ENCODE measurements at places on chromosomes 13 and 19.
A peak's percentile ranks its signal among the peaks of the same experiment; 100 is the strongest.

DNA sequence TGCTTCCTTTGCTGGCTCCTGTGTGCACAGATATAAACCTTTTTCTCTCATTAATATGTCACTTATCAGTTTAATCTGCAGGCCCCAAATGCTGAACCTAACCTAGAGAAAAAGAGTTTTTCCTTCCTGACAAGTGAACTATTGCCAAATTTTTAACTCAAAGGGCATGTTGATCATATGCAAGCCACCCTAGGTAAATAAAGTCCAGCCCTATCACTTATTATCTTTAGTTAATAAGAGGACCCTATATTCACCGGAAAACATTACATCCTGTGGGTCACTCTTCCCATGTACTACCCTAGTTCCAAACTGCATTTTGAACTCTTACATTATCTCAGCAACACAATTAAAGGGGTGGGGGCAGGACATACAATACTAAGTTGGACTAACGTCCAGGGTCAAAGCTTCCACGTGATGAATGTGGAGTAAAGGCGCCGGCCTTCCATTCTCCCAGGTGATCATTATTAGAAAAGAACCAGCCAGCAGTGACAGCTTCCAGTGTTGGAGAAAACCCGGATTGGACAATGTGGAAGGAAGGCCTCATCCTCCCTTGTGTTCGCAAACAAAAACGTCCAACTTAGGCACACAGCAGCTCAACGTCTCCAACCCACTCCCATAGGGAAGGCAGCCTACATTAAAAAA is 86.6 kb downstream of the STK24 start:
- no peak for DNase-seq
- H3K4me3 ChIP-seq: peak overlapping the region; percentile 66
- peaks cover 93% of the 10 kb centered on the region for H3K4me1 ChIP-seq

DNA sequence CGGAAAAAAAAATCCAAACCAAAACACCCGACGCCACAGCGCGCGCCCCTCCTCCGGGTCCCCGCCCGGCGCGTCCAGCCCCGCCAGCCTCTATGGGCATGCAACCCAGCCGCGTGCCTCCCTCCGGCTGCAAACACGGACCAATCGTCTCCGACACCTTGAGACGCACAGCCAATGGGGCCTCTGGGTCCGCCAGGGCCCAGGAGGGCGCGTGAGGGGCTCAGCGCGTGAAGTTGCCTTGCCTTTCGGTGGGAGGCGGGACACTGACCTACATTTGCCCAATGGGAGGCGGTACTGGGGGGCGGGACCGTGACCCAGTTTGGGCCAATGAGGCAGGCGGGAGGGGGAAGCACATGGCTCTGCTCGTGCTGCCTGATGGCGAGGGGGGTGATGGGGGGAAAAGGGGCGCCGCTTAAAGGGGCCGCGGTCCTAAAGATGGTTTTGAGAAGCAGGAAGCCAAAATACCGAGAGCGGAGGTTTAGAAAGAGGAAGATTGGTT is 319 bp upstream of the DBP start:
- H3K27ac ChIP-seq: peak overlapping the region; percentile 97
- H3K4me3 ChIP-seq: peak overlapping the region; percentile 92
- H3K4me1 ChIP-seq: peaks cover 56% of the 10 kb centered on the region
- DNase-seq: peak; percentile 97
- H3K27me3 ChIP-seq: peaks cover 7% of the 10 kb centered on the region

GRCh38 chr13:57846600-57847173 is 215.1 kb downstream of the PCDH17 start:
- H3K36me3 ChIP-seq: peaks cover 13% of the 10 kb centered on the region
- peak overlapping the region; percentile 19 for H3K27ac ChIP-seq
- no peaks in the 10 kb centered on the region for H3K27me3 ChIP-seq
- H3K4me3 ChIP-seq: no peak overlapping the region
- H3K4me1 ChIP-seq: no peaks in the 10 kb centered on the region

DNA sequence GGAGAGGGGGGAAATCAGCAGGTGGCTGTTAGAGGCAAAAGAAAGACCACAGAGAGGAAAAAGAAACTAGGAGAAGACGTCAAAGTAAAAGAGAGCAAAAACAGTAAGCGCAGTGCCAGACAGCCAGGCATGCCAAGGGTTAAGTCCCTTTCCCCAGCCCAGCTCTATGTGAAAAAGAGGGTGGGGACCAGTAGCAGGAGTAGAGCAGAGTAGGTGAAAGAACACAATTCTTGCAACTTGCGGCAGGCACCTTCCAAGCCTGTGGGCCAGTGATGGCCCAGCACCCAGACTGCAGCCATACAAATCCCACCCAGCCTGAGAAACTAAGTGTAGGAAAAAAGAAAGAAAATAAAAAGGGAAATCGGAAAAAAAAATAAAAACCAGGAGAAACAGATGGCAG is 64.2 kb upstream of the ZNF85 start:
- H3K4me1 ChIP-seq: no peaks in the 10 kb centered on the region
- DNase-seq: no peak
- H3K27ac ChIP-seq: no peak overlapping the region
- no peak overlapping the region for H3K4me3 ChIP-seq
- no peaks in the 10 kb centered on the region for H3K36me3 ChIP-seq
- H3K27me3 ChIP-seq: no peaks in the 10 kb centered on the region

DNA sequence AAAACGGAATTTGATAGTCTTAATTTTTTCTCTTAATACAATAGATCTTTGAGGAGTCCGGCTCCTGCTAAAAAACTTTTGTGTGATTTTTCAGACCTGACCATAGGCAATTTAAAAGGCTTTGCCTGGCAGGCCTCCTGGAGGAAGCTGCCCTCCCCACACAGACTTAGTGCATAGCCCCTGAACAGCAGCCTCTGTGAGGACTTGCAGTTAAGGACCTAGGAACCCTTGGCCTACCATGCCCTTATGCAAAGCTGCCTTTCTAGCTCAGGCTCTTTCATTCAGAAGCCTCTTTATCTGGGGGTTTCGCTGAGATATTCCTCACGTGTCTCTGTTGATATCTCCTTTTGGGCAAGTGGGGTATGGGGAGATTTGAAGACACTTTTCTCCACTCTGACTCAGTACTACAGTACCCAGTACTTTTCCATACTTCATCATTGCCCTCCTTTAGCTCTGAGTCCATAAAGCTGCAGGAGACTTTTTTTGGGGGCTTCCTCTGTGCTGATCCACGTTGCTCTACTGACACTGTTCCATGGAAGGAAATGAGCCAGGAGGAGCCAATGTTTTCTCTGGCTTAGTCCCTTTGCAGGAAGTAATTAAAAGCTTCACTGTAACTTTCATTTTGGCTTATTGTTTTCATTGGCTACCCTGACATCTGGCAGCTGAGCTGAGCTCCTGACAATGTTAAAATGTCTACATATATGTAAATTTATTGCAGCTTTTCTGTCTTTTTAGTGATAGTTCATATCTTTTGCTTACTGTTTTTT is 283.1 kb downstream of the TDRD3 start:
- H3K27ac ChIP-seq: no peak overlapping the region
- peaks cover 3% of the 10 kb centered on the region for H3K27me3 ChIP-seq
- no peaks in the 10 kb centered on the region for H3K4me1 ChIP-seq
- no peak overlapping the region for H3K4me3 ChIP-seq
- no peaks in the 10 kb centered on the region for H3K36me3 ChIP-seq

DNA sequence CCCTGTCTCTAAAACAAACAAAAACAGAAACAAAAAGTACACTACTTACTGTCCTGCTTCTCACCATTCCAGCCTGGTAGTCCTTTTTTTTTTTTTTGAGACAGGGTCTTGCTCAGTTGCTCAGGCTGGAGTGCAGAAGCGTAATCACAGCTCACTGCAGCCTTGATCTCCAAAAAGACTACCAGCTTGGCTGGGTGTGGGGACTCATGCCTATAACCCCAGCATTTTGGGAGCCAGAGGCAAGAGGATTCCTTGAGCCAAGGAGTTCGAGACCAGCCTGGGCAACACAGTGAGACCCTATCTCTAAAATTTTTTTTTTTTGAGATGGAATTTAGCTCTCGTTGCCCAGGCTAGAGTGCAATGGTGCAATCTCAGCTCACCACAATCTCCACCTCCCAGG is 5.1 kb upstream of the GDF15 start:
- H3K27me3 ChIP-seq: peaks cover 12% of the 10 kb centered on the region
- H3K27ac ChIP-seq: no peak overlapping the region
- peaks cover 48% of the 10 kb centered on the region for H3K4me1 ChIP-seq
- no peak for DNase-seq
- H3K4me3 ChIP-seq: no peak overlapping the region

GRCh38 chr13:94112227-94112626 is 367.3 kb downstream of the DCT start:
- H3K4me3 ChIP-seq: no peak overlapping the region
- DNase-seq: no peak
- no peak overlapping the region for H3K27ac ChIP-seq
- no peaks in the 10 kb centered on the region for H3K36me3 ChIP-seq

DNA sequence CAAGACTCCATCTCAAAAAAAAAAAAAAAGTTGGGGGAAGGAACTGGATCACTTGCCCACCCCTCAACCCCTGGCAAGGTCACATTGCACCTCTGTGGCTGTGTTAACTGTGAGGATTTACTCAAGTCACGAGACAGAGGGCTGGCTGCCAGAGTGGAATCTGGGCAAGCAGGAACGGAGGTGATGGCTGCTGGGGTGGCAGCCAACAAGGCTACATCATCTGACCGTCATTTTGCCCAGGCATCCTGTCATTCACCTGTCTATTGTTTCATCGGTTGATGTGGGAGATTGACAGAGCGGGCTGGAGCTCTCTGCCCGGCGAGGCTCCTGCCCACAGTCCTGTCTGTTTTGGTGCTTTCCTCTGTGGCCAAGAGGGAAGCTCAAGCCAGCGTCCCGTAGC is 75.7 kb downstream of the DPF1 start:
- H3K27me3 ChIP-seq: peaks cover 2% of the 10 kb centered on the region
- H3K27ac ChIP-seq: peak overlapping the region; percentile 29
- no peak overlapping the region for H3K4me3 ChIP-seq
- no peak for DNase-seq
- peaks cover 12% of the 10 kb centered on the region for H3K36me3 ChIP-seq

- no peaks in the 10 kb centered on the region for H3K4me1 ChIP-seq
- no peaks in the 10 kb centered on the region for H3K36me3 ChIP-seq
- no peaks in the 10 kb centered on the region for H3K27me3 ChIP-seq
- no peak overlapping the region for H3K27ac ChIP-seq
Observed at GRCh38 chr19:54817670-54818536, 1.6 kb downstream of the KIR3DL1 start.

GRCh38 chr13:102972191-102972590 is 94.0 kb downstream of the SLC10A2 start:
- no peak for DNase-seq
- peaks cover 5% of the 10 kb centered on the region for H3K4me1 ChIP-seq
- no peaks in the 10 kb centered on the region for H3K36me3 ChIP-seq
- H3K27me3 ChIP-seq: peaks cover 4% of the 10 kb centered on the region
- H3K27ac ChIP-seq: no peak overlapping the region
- H3K4me3 ChIP-seq: no peak overlapping the region

DNA sequence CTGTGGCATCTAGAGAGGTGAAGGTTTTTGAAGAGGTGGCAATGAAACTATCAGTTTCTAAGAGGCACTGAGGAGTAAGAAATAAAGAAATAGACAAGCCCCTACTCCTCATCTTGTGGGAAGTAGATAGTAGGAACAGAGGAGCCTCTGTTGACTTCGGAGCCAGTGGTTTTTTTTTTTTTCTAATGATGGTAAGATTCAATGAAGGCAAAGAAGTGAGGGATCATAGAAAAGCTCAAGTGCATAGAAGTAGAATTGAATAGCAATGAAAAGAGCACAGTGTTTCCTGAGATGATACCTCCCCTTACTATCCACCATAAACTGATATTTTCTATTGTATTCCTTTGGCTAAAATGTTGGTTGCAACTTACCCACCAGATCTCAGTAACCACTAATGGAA is 46.3 kb downstream of the FREM2 start:
- H3K4me1 ChIP-seq: peaks cover 10% of the 10 kb centered on the region
- H3K36me3 ChIP-seq: no peaks in the 10 kb centered on the region
- H3K4me3 ChIP-seq: no peak overlapping the region

GRCh38 chr13:51645154-51645650 is 60.9 kb downstream of the WDFY2 start:
- H3K27ac ChIP-seq: peak overlapping the region; percentile 88
- H3K27me3 ChIP-seq: no peaks in the 10 kb centered on the region
- H3K4me1 ChIP-seq: peaks cover 43% of the 10 kb centered on the region
- peaks cover 10% of the 10 kb centered on the region for H3K36me3 ChIP-seq
- H3K4me3 ChIP-seq: peak overlapping the region; percentile 63
- DNase-seq: no peak

DNA sequence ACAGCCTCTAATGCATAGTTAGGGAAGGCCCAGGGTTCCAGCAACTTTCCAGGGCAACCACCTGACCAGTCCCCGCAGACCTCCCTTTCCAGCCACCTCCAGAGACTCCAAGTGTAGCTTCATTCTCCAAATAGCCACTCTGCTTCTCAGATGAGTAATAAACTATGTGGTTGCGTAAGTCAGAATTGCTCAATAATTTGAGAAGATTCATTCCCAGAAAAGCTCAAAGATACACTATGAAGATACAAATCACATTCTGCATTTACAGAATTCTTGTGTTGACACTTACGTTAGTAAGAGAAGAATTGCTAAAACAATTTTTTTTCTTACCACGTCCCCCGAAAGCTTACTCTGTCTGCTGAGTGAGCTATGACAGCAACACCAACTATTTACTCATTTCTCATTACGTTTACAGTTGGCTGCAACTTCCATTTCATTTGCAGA is 8.2 kb upstream of the LATS2 start:
- peaks cover 5% of the 10 kb centered on the region for H3K27me3 ChIP-seq
- no peak overlapping the region for H3K4me3 ChIP-seq
- DNase-seq: no peak
- H3K4me1 ChIP-seq: peaks cover 5% of the 10 kb centered on the region

DNA sequence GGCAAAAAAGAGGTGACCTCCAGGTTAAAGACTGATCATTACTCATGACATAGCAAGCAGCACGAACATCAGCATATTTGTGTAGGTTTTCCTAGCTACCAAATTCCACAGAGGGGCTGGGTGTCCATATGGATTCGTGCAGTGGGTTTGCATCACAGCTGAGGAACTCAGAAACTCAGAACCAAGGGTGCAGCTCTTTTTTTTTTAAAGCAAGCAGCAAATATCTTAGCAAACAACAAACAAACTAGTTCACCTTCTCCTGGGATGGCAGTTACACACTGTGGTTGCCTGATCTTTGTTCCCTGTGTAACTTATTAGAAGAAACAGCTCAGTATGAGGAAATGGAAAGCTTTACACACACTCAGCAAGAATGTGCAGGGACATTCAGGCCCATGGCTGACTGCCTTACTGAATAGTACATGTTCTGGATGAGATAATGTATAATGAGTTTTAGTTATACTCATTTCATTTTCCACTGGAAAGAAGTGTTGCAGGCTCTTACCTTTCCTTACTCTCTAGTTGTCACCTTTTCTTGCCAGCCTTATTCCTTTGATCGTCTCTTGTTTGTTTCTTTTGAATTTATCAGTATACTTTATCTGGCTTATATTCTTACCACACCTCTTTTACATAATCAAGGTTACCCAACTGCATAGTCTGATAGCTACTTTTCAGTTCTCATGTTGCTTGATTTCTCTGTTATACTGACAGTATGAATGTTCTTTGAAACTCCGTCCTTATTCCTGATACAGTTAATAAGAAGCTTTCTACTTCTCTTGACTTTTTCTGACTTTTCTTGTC is 4.3 kb downstream of the NDFIP2 start:
- H3K27me3 ChIP-seq: peaks cover 8% of the 10 kb centered on the region
- H3K4me3 ChIP-seq: no peak overlapping the region
- H3K36me3 ChIP-seq: peaks cover 9% of the 10 kb centered on the region
- peaks cover 45% of the 10 kb centered on the region for H3K4me1 ChIP-seq
- H3K27ac ChIP-seq: no peak overlapping the region

GRCh38 chr13:102729560-102730270 is 34.9 kb upstream of the METTL21C start:
- H3K36me3 ChIP-seq: no peaks in the 10 kb centered on the region
- H3K27ac ChIP-seq: no peak overlapping the region
- no peak for DNase-seq
- peaks cover 7% of the 10 kb centered on the region for H3K27me3 ChIP-seq

GRCh38 chr13:113748101-113748861 is 10.7 kb upstream of the TMEM255B start:
- DNase-seq: no peak
- no peak overlapping the region for H3K4me3 ChIP-seq
- H3K27ac ChIP-seq: no peak overlapping the region
- H3K27me3 ChIP-seq: peaks cover 13% of the 10 kb centered on the region
- no peaks in the 10 kb centered on the region for H3K36me3 ChIP-seq
